Activated T-cell treated with anti-CD3 and anti-CD28 coated beads, Interleukin-2, amount 50 U/mL, for 24 hours (primary cell): ENCODE measurements at places on chromosomes 4 and X.

DNA sequence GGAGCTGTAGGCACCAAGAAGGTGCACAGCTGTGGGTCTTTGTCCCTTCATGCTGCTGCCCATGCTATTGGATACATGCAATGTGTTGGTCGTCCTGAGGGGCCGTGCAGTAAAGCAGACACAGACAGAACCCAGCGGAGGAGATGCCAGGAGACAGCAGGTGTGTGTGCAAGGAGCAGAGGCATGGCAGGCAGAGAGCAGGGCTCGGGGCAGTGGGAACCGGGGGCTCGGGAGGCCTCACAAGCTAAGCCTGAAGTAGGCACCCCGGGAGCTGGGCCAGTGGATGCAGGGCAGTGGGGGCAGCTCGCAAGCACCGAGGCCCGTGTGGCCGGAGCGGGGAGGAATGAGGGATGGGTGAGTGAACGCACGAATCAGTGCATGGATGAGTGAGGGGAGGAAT is 13.2 kb downstream of the HTRA3 start:
- no peak for DNase-seq
- no peaks in the 10 kb centered on the region for H3K27me3 ChIP-seq
- no peaks in the 10 kb centered on the region for H3K4me1 ChIP-seq
- no peak overlapping the region for H3K27ac ChIP-seq

DNA sequence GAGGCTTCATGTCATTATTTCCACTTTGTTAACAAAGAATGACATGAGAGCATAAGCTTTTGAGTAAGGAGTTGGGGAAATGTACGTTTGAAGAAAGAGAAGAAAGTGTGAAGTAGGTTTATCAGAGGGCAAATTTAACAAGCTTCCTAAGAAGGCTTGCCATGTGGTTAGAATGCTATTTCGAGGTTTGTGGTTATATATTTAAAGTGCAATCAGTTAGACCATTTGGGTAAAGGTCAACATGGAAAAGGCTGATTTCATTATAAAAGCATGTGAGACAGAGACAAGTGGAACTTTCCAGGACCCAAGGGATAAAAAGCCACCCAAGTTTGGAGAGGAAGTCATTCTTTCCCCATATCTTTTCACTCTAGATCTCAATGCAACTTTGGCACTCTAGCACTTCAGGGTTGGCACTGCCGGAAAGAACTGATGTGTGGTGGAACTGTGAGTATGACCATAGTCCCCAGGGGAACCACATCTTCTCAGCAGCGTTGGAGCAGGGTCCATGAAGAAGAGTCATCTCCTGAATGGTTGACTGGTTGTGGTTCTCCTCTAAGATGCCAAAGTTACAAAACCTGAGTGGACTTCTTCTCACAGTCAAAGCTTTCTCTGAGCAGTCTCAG is 529.9 kb downstream of the MID1IP1 start:
- peaks cover 5% of the 10 kb centered on the region for H3K36me3 ChIP-seq
- no peak overlapping the region for H3K4me3 ChIP-seq
- DNase-seq = no peak
- peaks cover 77% of the 10 kb centered on the region for H3K4me1 ChIP-seq
- peak overlapping the region; percentile 92 for H3K27ac ChIP-seq

- no peak overlapping the region for H3K4me3 ChIP-seq
- H3K36me3 ChIP-seq = no peaks in the 10 kb centered on the region
- H3K27ac ChIP-seq = no peak overlapping the region
- peaks cover 60% of the 10 kb centered on the region for H3K27me3 ChIP-seq
- peaks cover 12% of the 10 kb centered on the region for H3K4me1 ChIP-seq
Measured at GRCh38 chrX:153668423-153669173, 5.0 kb downstream of the PNCK start.

DNA sequence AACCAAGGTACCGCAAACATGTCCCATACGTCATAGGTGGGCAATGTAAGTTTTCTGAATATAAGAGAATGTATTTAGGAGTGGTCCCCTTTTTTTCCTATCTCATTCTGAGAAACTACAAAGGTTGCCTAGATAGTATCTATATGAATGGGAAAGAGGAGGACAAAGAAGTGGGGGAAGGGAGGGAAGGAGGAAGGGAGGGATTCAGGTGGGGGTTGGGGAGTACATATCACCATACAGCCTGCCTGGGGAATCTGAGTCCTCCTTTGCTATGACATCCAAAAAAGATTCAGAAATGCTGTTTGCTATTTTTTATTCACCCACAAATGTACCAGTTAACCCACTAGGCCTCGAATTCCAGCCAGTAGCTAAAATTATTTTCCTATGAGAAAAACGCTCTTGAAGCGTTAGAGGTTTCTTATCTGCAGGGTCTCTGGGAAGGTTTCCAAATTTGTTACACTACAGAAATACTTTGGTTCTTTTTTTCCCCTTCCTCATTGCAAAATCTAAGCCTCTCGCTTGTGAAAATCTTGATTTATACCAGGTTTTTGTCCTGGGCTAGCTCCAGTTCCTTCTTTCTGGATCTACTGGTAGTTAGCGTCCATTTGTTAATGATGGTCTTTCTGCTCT is 212.9 kb downstream of the NSUN7 start:
- DNase-seq = no peak
- no peaks in the 10 kb centered on the region for H3K36me3 ChIP-seq
- H3K4me3 ChIP-seq = no peak overlapping the region
- H3K27me3 ChIP-seq = no peaks in the 10 kb centered on the region
- no peak overlapping the region for H3K27ac ChIP-seq

- H3K4me1 ChIP-seq = no peaks in the 10 kb centered on the region
- H3K27ac ChIP-seq = no peak overlapping the region
- H3K36me3 ChIP-seq = no peaks in the 10 kb centered on the region
- no peaks in the 10 kb centered on the region for H3K27me3 ChIP-seq
Measured at GRCh38 chr4:22192084-22192511, 243.5 kb upstream of the KCNIP4 start.

DNA sequence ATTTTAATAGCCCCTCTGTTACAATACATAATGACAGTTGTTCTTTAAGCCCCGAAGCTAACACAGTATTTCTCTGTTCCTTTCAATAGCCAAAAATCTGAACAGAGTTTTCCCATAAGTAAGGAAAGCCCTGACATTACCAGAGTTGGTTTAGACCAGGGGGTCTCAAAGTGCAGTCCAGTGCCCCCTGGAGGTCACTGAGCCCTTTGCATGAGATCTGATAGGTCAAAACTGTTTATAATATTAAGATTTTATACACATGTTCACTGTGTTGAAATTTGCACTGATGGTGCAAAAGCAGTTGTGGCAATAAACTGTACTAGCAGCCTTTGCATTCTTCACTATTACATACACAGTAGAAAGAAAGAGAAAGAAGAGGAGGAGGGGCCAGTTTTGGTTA is 177.1 kb downstream of the SPANXN3 start:
- no peaks in the 10 kb centered on the region for H3K4me1 ChIP-seq
- no peak overlapping the region for H3K27ac ChIP-seq
- H3K27me3 ChIP-seq = peaks cover 3% of the 10 kb centered on the region
- DNase-seq = no peak

DNA sequence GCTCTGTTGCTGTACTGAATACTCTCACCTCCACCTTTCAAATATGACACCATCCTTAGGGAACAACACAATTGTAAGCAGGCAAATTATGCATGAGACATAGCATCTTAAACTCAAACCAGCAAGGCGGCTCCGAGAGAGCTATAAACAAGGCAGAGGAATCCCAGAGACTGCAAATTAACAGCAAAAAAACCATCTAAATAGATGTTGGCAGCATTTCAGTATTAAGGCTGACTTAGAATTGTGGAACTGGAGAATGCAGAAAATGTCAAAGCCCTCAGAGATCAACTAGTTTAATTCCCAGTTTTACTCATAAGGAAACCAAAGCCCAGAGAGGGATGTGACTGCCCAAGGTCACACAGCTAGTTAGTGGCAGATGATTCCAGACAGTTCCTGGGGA is 37.2 kb upstream of the SPANXC start:
- no peaks in the 10 kb centered on the region for H3K4me1 ChIP-seq
- H3K27me3 ChIP-seq = peaks cover 3% of the 10 kb centered on the region
- H3K27ac ChIP-seq = no peak overlapping the region
- H3K36me3 ChIP-seq = no peaks in the 10 kb centered on the region
- DNase-seq = no peak
- H3K4me3 ChIP-seq = no peak overlapping the region

- H3K36me3 ChIP-seq = no peaks in the 10 kb centered on the region
- no peak overlapping the region for H3K4me3 ChIP-seq
- peaks cover 26% of the 10 kb centered on the region for H3K27me3 ChIP-seq
- no peaks in the 10 kb centered on the region for H3K4me1 ChIP-seq
- DNase-seq = no peak
Measured at GRCh38 chr4:3706565-3707422, 59.4 kb upstream of the ADRA2C start.

GRCh38 chr4:56434599-56435139 is 746 bp downstream of the PPAT start:
- peaks cover 72% of the 10 kb centered on the region for H3K36me3 ChIP-seq
- no peaks in the 10 kb centered on the region for H3K27me3 ChIP-seq
- peak overlapping the region; percentile 96 for H3K27ac ChIP-seq
- H3K4me1 ChIP-seq = peaks cover 50% of the 10 kb centered on the region
- peak overlapping the region; percentile 94 for H3K4me3 ChIP-seq
